Lower lobe of right lung (tissue), 2 donors: ENCODE measurements at places on chromosomes 5 and 9. TPM values are rescaled to one million over a fixed set of nuclear protein-coding genes. Genes with fewer than 3 reads are reported as not detected.

GRCh38 chr5:58114324-58114723, 345.6 kb downstream of the PLK2 start:
- DNase-seq = no peak

DNA sequence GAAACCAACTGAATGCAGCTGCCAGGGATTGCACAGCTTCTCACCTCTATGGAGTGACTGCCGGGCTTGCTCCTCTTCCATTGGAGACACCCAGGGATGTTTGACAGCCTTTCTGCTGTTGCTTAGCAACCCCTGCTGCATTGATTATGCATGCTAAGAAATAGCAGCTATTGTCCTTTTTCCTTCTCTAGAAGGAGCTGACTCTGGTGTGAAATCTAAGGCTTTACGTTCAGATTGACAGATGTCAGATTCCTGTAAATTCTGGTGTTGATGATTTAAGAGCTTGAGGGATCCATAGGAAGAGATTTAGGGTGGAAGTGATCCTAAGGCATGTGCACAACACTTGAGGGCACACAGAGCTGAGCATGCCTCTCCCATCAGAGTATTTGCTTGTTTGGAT, 267.7 kb downstream of the NTRK2 start:
- no peak for DNase-seq

DNA sequence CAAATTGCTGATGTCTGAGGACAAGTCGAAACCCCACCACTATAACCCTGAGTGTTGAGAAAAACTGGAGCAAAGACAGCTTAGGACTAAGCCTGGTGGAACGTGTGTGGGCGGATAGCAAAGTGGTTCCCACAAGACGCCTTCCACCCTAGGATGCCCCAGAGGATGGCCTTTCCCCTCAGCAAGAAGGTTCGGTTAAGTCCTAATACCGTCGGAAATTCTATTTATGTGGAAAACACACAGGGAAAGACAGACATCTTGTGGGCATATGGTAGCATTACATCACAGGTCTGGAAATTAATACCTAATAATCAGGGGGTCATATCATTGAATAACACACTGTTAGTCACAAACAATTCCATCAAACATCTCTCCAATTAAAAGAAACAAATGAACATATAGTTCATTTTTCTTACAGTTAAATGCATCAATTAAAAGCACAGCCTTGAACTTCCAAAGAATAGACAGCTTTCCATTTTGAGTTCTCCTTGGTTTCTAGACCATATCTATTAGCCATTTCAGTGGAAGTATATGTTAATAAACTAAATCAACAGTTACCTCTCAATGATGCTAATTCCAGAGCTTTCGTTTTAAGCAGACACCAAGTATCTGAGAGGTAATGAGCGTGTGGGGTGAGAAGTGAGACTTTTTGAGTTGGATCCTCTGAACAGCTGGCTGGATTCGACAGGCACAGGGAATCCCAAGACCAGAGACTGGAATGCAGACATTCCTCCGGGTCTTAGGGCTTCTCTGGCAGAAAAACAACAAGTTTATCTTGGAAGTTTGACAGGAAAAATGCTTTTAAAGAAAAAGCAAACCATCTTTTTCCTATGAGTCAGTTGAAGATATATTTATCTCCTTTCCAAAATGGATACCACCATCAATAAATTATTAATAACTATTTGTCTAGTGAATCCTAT, 2.9 kb upstream of the ICE1 start:
- no peak for DNase-seq

ZNF879 gene
- 7.3 TPM for total RNA-seq

DNA sequence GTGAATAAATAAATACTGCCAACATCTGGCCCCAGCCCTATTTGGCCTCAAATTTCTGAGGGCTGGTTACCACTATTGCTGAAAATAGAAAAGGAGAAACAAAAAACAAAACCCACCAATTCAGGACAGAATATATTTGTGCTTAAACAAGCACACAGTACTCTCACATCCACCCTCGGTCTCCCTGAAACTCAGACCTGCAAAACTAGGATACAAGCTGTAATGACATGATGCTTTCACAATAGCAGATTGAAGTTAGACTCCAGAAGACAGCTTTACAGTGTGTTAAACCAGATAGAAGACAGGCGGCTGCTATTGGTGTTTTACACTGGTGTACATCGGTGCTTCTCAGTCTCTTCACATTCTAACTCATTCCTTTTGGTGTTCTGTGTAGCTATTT, 214.9 kb upstream of the DMRT1 start:
- DNase-seq = no peak

TMEM252 gene
- 0.30 TPM for total RNA-seq

DNA sequence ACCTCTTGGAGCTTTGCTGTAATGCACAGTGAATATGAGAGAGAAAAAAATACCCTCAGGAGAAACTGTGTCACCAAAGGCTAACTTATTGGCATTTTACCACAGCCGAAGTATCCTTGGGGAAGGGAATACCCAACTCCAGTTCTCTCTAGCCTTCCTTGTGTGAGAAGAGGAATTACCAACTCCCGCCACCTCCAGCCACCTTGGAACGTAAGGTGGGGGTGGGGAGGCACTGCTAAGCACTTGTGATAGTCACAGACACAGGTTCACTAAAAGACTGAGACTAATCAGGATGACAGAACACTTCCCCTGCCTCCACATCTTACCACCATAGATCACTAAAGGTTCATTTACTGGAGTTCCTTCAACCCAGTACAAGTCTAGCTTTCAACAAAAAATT, 102.0 kb upstream of the ADAMTS19 start:
- DNase-seq = no peak

PCDHB4 gene
- total RNA-seq = 2.2 TPM

DNA sequence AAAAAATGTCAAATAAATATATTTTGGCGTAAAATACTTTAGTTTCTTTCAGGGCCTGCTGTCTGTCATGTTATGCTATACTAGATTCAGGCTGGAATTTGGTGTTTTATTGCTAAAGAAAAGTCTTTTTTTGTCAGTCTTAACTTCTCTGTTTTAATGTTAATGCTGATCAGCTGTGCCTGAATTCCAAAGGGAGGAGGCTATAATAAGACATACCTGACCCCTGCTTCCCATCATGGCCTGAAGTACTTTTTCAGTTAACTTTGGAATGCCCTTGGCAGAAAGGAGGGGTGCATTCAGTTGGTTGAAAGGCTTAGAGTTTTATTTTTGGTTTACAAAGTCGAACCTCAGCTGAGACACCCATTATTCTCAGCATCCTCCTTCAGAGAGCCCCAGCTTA, 58.1 kb upstream of the PANK3 start:
- DNase-seq = no peak

GRCh38 chr9:14895806-14896205, 14.4 kb downstream of the FREM1 start:
- no peak for DNase-seq

DNA sequence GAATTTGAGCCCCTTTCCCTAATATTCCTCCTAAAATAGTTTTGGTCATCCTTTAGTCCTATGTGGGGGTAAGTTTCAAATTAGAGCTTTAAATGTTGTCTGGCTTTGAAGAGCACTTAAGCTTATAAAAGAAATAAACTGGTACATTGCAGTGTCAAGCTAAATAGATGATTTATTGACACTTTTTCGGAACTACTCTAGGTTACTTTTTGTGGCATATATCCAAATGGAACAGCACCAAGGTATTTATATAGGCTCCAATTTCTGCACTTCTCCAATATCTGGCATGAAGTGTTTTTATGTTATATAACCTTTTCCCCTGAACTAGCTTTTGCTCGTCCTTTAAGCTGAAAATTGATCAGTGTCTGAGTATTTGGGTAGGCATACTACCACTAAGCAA, 402.5 kb downstream of the NFIB start:
- DNase-seq = no peak
